ENCODE measurements at places on chromosomes 1 and 21. TPM values are rescaled to one million over a fixed set of nuclear protein-coding genes. Genes with fewer than 3 reads are reported as not detected.

The SLAMF8 gene
- 2.4 TPM for total RNA-seq

The CFAP107 gene
- not detected for total RNA-seq

The LCE2B gene
- not detected for total RNA-seq

The FH gene
- total RNA-seq = 146 TPM

The SEC16B gene
- 2.2 TPM for total RNA-seq

The SH2D1B gene
- total RNA-seq = 0.13 TPM

The OR10T2 gene
- total RNA-seq = not detected

- DNase-seq = no peak
Measured at GRCh38 chr1:33960188-33960895, 96.5 kb downstream of the HMGB4 start.

DNA sequence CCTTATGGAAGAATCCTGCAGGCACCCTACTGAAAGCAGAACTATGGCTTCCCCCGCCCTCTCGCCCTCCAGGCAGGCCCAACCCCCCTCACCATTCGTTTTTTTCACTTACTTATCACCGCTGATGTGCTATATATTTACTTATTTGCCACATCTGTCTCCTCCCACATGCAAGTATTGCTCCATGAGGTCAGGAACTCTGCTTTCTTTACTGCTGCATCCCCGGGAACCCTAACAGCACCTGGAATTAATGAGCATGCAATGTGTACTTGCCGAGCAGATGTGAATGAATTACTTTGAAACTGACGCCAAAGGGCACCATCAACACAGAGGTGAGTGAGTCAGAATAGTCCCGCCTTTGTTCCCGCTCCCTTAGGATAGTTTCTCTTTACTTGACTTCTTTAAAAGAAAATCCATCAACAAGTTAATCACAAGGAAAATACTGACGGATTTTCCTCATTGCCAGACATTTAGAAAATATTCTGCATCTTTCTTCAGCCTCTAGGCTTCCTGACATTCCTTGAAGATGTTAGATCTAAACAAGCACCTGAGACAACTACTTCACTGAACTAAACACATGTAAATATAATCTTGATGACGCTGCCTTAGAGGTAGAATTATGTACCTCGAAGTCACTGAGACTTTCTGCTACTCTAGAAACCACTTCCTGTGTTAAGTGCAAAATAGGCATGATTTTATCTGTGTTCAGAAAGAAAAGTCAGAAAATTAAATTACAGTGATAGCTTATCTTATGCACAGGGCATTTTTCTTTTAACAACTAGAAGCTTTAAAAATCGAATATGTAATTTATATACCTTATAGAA, 17.5 kb upstream of the RAB4A start:
- DNase-seq = no peak

- no peak for DNase-seq
Measured at GRCh38 chr1:82604524-82604923, 803.8 kb downstream of the ADGRL2 start.

DNA sequence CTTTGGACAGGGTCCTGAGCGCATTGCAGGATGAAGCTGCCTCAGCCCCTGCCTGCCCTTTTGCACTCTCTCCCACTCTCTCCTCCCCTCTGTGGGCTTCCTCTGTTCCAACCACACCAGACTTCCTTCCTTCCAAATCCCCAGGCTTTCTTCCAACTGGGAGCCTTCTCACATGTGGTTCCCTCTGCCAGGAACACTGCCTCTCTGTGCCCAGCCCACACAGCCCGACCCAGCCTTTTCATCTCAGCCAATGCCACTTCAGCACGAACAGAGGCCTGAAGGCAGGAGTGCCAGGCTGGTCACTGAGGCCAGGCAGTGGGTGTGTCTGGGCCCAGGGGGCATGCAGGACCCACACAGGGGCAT, 5.9 kb downstream of the SELENON start:
- peak; percentile 66 for DNase-seq

- no peak for DNase-seq
Measured at GRCh38 chr1:76080552-76081079, 6.1 kb downstream of the ST6GALNAC3 start.

GRCh38 chr1:8116894-8117264, 90.8 kb upstream of the ERRFI1 start:
- peak; percentile 69 for DNase-seq

- no peak for DNase-seq
Measured at GRCh38 chr21:42503711-42504110, 7.7 kb upstream of the RSPH1 start.

GRCh38 chr1:193890935-193891334, 704.5 kb upstream of the B3GALT2 start:
- no peak for DNase-seq

- no peak for DNase-seq
Measured at GRCh38 chr1:65830306-65830705, 37.6 kb downstream of the PDE4B start.

DNA sequence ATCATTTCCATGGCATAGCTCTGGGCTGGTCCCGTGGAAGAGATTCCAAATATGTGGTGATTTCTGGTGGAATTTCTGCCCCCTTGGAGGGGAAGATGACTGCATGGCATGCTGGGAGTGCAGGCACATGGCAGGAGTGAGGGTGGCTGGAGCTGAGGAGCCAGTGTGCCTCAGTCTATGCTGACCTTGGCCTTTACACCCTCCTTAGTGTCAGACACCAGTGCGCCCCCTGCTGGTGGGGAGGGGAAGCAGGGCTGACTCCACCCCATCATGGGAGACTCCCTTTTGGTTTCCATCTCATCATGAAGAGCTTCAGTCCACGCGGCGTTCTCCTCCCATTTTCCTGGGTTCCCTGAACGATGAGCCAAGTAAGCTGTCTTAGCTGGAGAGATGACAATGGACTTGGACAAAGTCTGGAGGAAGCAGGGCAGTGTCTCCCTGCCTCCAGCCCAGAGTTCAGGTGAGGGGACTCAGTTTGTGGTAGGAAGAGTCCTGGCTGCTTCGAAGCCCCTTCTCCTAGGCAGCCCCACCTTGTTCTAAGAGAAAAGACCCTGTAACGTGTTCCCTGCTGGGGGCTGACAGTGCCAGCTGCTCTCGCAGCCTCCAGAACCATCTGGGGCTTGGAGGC, 10.3 kb downstream of the ALX3 start:
- no peak for DNase-seq

- no peak for DNase-seq
Measured at GRCh38 chr1:70411360-70411844, 334 bp downstream of the CTH start.

DNA sequence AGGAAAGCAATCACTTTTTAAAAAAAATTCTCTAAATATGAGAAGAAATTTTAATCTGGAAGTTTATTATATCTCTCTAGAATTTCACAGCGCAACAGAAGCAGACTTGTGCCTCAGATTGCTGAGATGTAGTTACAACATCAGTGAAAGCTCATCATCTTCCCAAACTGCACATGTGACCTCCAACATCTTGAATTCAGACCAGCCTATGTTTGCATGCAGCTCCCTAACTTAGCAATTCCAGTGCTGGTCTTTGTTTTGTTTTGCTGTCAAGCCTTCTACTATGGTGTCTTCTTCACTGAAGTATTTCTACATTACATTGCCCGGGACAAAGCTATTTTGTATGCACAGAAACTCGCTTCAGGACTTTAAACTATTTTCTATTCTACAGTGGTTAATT, 684.8 kb upstream of the PTBP2 start:
- no peak for DNase-seq

GRCh38 chr1:198167436-198167934, 10.7 kb downstream of the NEK7 start:
- no peak for DNase-seq

- no peak for DNase-seq
Measured at GRCh38 chr1:205579711-205580110, 52.1 kb downstream of the ELK4 start.

DNA sequence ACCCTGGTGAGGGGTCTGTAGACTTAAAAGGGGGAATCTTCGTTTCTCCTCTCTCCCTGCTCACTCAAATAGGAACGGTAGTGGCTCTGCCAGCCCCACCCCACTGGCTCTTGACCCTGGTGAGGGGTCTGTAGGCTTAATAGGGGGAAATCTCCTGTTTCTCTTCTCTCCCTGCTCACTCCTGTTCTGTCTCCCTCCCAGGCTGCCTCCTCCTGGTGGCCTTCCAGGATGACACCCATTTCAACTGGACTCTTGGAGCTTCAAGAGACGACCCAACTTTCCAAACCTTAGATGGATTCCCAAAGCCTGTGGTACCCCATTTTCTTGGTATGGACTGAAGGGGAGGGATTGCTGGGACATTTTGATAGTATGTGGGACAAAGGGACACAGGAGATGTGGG, 1.4 kb upstream of the EPHB2 start:
- DNase-seq = no peak

DNA sequence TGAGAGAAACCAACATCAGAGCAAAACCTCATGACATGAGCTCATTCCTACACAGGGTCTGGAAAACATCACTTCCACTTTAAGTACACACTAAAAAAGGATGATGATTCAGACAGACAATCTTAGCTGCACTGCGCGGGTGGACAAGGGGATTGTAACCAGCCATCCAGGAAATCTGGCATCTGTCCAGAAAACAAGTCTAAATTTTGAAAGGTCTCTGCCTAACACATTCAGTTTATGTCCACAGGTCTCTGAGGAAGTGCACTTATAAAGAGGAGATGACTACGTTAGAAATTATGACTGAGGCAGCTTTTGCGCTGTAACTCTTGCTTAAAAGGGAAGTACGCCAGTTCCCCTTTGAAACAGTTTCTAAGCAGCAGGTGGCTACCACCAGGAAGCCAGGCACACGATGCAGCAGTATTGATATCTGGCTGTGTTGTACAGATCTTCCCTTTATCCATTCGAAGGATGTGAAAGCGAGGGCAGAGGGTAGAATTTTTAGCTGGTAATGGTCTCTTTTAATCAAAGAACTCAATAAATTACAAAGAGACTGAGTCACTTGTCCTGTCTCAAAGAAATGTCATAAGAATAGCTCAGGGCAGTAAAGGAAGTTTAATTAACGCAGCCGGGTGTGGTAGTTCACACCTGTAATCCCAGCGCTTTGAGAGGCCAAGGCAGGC, 128.0 kb downstream of the SETD4 start:
- DNase-seq = peak; percentile 65

DNA sequence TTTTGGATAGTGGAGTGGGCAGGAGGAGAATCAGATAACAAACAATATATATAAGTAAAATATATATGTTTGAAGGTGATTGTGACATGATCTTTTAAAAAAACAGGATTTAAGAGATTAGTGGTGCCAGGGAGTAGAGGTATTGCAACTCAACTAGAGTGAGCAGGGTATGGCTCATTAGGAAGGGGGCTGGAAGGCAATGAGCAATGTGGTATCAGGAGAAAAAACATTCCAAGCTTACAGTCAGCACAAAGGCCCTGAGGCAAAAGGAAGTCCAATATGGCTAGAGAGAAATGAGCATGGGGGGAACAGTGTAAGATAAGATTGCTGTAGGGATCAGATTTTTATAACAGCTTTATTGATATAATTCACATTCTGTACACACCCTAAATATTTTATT, 5.3 kb upstream of the GADD45A start:
- no peak for DNase-seq

- no peak for DNase-seq
Measured at GRCh38 chr1:40049725-40050124, 9.2 kb downstream of the CAP1 start.

- no peak for DNase-seq
Measured at GRCh38 chr1:116514708-116515525, 55.9 kb downstream of the CD58 start.

GRCh38 chr1:18199462-18199861, 91.9 kb downstream of the IGSF21 start:
- no peak for DNase-seq

All from left cardiac atrium (tissue), 4 donors.